Kidney capillary endothelial cell (primary cell): ENCODE measurements at places on chromosomes 12 and 14.

DNA sequence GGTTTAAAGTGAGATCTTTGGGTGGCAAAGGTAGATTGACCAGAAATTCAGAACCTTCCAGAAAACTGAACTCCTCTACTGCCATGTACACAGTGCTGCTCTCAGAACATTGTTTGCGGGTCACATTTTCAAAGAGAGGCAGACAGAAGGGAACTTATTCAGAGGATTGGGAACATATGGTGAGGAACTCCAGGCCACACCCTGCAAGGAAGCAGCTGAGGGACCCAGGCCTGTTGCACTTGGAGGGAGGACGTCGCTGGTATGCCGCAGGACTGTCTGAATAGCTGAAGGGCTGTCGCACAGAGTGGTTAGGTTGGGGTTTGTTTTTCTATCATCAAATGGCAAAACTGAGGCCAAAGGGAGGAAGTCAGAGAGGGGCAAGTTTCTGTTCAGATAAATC, 441.1 kb downstream of the DPF3 start:
- no peak for DNase-seq

DNA sequence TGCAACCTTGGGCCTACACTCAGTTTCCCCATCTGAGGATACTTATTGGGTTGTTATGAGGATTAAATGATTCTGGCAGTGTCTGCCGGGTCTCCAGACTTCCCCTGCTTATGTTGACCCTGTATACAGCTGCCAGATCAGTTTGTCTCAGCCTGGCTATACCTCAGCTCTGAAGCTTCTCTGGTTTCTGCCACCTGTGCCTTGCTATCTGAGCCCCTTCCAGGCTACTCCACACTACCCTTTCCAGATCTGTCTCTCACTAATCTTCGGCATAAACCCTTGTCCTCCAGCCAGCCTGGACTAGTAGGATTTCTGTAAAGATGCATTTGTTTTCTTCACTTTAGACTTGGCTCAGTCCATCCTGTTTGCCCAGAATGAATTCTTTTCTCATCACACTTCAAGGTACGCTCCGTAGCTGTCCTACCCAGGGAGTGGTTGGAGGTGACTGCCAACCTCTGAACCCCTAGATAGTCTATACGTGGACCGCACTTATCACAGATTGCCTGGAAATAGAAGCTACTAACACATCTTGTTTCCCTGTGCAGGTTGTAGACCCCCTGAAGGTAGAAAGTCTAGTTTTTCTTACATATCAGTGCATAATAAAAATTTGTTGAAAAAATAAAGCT, 422.4 kb downstream of the RAD51B start:
- DNase-seq = no peak

GRCh38 chr14:73235531-73236155, 1.7 kb upstream of the PAPLN start:
- DNase-seq = no peak

GRCh38 chr14:99755068-99755405, 38.2 kb upstream of the EML1 start:
- DNase-seq = no peak

DNA sequence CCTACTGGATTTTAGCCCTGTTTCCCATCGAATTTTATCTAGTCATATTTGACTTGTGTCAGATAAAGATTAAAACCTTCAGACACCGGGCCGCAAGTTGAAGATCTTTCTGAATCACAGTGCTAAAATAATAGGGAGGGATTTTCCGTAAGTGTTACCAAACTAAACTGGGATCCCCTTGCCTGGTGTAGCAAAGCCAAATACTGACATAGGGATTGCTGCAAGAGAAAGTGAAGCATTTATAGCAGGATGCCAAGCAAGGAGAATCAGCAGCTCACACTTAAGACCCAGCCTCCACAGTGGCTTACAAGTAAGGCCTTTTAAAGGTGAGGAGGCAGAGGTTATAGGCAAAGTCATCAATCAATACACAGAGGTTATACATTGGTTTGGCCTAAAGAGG, 147.4 kb downstream of the AKAP6 start:
- no peak for DNase-seq

GRCh38 chr14:101217080-101217463, 313.6 kb upstream of the RTL1 start:
- DNase-seq = no peak

- no peak for DNase-seq
These were observed 148.9 kb downstream of the PCNX1 start for GRCh38 chr14:71056168-71056567.

GRCh38 chr14:63486738-63487137, 56.4 kb downstream of the PPP2R5E start:
- no peak for DNase-seq

DNA sequence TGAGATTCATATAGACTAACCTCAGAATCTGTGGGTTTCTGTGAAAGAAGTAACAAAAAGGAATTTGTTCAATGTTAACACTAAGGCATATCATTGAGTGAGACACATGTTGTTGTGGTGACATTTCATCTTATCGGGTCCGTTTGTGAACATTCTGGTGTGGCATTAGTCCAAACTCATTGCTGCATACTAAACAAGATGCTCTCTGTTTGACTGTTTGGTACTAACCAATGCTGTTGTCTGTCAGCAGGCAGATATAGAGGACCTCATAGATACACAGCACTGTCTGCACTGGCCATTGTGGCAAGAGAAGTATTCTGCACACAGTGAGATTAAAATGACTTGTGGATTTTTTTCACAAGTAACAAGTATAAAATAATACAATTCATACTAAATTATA, 41.2 kb downstream of the SLC25A21 start:
- DNase-seq = no peak

- DNase-seq = no peak
These were observed 134.4 kb downstream of the KITLG start for GRCh38 chr12:88445705-88446394.

GRCh38 chr12:12733118-12733517, 15.9 kb downstream of the CDKN1B start:
- no peak for DNase-seq

DNA sequence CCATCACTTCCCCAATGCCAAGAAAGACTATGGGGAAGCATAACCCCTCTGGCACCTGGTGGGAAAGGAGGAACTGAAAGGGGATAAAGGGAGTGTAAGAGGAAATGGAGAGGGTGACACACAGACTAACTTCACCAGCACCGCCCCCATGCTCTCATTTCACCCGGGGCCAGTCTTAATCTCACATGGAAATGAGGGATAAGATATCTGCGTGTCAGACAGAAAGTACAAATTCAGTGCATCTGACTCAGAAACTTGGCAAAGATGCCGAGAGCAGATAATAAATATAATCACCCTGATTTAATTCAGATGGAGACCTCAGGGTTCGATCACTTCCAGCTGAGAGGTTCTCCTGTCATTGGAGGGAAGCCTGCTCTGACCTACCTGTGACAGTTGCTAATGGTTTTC, 191.6 kb downstream of the DUSP6 start:
- no peak for DNase-seq

DNA sequence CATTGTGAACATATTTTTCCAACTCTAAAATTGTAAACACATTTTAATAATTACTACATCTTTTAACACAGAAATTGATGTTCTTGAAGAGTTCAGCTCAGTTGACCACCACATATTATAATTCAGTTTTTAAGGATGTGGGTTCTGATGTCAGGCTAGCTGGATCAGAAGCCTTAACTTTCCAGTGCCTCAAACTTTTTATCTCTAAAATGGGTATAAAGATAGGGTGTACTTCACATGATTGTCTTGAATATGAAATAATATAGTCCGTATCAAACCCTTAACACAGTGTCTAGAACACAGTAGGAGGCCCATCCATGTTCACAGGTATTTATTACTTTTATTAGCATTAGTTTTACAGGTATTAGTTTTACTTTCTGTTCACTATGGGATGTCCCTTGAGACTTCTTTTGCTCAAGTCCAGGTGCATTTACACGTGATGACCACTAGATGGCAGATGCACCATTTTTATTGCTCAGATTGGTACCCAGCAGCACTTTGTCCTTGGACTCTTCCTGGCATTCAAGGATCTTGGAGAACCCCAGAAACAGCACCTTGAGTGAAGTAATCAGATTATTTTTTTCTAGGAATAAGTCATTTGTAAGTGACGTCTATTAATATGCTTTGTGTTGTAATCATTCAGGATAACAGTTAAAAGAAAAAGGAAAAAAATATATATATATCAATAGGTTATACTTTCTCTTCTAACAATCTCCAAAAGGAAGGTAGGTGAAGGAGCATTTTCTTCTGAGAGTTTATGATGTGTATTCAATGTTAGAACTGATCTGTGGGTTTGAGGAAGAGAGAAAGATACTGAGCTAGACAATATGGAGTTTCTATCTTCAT, 580.2 kb downstream of the ETNK1 start:
- peak; percentile 43 for DNase-seq

- DNase-seq = no peak
These were observed 939.1 kb downstream of the FSCB start for GRCh38 chr14:43568022-43568421.

DNA sequence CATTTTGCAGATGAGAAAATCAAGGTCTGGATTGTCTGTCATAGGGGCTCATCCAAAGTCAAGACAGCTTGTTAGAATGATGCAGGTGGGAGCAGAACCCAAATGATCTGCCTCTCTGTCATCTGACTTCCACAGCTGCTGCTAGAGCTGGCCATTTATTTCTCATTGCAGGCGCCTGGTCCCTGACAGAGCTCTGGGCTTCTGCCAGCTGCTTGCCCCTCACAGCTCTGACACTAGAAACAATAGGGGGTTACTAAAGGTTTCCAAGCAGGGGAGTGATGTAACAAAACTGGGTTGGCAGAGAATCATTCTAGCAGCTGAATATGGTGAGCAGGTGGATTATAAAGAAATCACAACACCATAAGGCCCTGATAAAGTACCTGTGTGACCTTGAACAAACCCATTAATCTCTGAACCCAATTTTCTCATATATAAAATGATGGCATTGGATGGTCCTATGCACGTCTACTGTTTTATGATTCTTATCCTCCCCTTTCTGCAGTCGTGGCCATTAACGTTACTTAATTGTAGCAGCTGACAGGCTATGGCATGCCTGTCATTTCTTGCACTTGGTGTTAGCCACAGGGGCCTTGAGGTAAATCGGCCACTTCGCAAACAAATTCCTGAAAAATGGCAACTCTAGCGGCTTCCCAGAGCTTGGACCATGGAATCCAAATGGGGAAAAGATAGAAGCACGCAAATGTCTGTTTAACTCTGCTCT, 134.6 kb downstream of the RMST start:
- DNase-seq = no peak

- peak; percentile 62 for DNase-seq
These were observed 1.3 kb downstream of the AHSA1 start for GRCh38 chr14:77459072-77459723.

- no peak for DNase-seq
These were observed 154.5 kb downstream of the MON2 start for GRCh38 chr12:62621101-62621638.

DNA sequence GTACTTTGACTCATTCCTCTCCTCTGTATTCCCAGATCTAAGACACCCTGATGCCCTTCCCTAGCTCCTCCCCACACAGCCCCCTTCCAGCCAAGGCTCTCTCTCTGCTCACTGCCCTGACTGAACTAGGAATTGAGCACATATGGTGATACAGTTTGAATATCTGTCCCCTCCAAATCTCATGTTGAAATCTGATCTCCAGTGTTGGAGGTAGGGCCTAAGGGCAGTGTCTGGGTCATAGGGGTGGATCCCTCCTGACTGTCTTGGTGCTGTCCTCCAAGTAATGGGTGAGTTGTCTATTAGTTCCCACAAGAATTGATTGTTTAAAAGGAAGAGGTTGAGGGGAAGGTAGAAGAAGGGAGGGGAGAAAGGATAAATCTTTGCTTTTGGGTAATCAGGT, 17.4 kb downstream of the CMKLR1 start:
- DNase-seq = no peak

DNA sequence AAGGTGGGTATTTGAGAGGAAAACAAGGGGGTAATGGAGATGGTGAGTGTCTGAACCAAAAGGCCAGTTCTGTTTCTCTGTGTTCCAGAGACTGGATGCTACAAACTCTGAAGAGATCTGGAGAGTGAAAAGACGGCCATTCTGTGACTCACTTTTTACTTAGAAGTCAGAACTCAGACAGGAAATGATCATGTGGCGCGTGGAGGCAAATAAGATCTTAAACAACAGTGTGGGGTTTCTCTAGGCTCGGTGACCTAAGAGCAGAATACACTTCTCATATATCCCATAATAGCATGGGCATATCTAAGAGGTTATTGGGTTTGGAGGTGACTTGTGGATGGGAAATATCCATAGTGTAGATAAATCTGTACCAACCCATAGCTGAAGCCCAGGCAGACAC, 463.5 kb downstream of the TMEM132D start:
- DNase-seq = no peak

GRCh38 chr14:62778852-62779251, 266.4 kb downstream of the KCNH5 start:
- DNase-seq = no peak

- no peak for DNase-seq
These were observed 6.2 kb downstream of the DNAL1 start for GRCh38 chr14:73651005-73651404.

GRCh38 chr14:29454026-29454693, 473.5 kb downstream of the PRKD1 start:
- no peak for DNase-seq

GRCh38 chr14:70811578-70811977, 2.3 kb upstream of the MAP3K9 start:
- no peak for DNase-seq

- DNase-seq = no peak
These were observed 629 bp downstream of the FBRSL1 start for GRCh38 chr12:132490422-132491137.

GRCh38 chr14:61549425-61549824, 145.9 kb upstream of the HIF1A start:
- no peak for DNase-seq

GRCh38 chr12:103557628-103558010, 29.5 kb upstream of the STAB2 start:
- DNase-seq = no peak

DNA sequence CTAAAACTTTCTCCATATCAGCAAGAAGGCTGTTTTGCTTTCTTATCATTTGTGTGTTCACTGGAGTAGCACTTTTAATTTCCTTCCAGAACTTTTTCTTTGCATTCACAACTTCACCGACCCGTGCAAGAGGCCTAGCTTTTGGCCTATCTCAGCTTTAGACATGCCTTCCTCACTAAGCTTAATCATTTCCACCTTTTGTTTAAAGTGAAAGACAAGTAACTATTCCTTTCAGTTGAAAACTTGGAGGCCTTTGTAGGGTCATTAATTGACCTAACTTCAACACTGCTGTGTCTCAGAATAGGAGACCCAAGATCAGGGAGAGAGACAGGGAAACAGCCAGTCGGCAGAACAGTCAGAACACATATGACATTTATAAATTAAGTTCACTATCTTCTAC, 39.3 kb downstream of the BBS10 start:
- peak; percentile 50 for DNase-seq
